ENCODE measurements at places on chromosomes 7 and 10. TPM values are rescaled to one million over a fixed set of nuclear protein-coding genes. Genes with fewer than 3 reads are reported as not detected.

Gene CD36
- 0.39 TPM for total RNA-seq

Gene OR6B1
- not detected for total RNA-seq

Gene OR9A2
- total RNA-seq, result not detected

Gene DNAJC12
- total RNA-seq, result 0.20 TPM

Gene ABCC2
- 2.8 TPM for total RNA-seq

Gene ANKRD1
- total RNA-seq, result not detected

Gene FKBP14
- total RNA-seq, result 5.0 TPM

Gene GLI3
- total RNA-seq, result 0.79 TPM

Gene ANKRD2
- 0.35 TPM for total RNA-seq

Gene ABLIM1
- total RNA-seq, result 264 TPM

Gene SPDYE2
- 0.58 TPM for total RNA-seq

Gene CTBP2
- 3.1 TPM for total RNA-seq

Gene TRIM73
- total RNA-seq, result 30.1 TPM

Gene C10orf95
- total RNA-seq, result 0.23 TPM

Data from T-cell (primary cell).